NCI-H446 (cell line): ENCODE measurements at places on chromosomes 7 and 10.

GRCh38 chr7:96789914-96790313 is 80.3 kb upstream of the SEM1 start:
- no peak for DNase-seq

GRCh38 chr10:110163192-110163773 is 44.1 kb upstream of the MXI1 start:
- DNase-seq = no peak

DNA sequence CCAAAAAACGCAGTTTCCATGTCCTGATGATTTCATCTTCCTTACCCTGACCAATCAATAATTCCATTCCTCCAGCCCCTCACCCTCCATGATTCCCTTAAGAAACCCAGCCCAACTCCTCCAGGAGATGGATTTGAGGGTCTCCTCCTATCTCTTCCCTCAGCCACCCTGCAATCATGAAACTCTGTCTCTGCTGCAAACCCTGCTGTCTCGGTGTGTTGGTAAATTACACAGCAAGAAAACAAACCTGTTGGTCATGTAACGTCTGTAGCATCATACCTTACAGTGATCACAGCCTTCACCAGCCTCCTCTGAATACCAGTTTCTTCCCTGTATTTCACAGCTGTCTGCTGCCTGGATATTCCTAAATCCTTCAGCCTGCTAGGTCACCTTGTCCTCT is 300.7 kb upstream of the NEBL start:
- no peak for DNase-seq

- peak; percentile 52 for DNase-seq
Observed at GRCh38 chr7:97064972-97065587, 40.4 kb upstream of the DLX5 start.

- DNase-seq = no peak
Observed at GRCh38 chr10:48467669-48468068, 137.2 kb downstream of the ARHGAP22 start.

- DNase-seq = no peak
Observed at GRCh38 chr10:74983383-74983782, 128.1 kb upstream of the SAMD8 start.

- DNase-seq = no peak
Observed at GRCh38 chr7:159197066-159197975, 52.7 kb upstream of the VIPR2 start.

DNA sequence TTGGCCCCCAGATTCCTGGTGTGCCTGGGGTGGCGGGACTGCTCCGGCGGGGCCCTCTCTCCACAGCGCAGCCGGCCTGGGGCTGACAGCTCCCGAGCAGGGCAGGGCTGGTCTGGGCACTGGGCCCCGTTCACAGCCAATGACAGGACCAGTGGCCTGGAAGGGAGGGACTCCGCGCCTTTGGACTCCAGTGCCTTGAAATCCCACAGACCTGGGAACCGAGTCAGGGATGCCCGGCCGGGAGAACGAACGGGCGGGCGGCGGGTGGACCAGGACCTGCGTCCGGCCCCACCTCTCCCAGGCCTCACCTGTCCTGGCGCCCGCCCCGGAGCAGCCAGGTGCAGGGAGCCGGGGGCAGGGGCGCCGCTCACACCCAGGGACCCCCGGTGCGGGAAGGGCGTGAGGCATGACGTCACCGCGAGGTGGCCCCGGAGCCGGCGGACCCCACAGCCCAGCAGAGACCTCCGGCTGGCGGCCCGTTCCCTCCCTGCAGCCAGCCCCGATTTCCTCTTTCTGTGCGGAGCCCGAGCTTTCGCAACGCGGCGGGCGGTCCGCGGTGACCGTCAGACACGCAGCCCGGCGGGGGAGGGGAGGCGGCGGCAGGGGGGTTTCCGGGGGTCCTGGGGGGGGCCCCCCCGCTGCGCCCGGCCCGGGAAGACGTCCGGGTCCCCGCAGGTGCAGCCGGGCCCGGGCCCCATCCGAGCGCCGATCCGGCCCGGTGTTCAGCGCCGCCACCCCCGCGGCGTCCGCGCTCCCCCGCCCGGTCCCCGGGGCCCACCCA is 743 bp downstream of the ADAP1 start:
- no peak for DNase-seq
